ENCODE measurements at places on chromosomes 3 and 15.

DNA sequence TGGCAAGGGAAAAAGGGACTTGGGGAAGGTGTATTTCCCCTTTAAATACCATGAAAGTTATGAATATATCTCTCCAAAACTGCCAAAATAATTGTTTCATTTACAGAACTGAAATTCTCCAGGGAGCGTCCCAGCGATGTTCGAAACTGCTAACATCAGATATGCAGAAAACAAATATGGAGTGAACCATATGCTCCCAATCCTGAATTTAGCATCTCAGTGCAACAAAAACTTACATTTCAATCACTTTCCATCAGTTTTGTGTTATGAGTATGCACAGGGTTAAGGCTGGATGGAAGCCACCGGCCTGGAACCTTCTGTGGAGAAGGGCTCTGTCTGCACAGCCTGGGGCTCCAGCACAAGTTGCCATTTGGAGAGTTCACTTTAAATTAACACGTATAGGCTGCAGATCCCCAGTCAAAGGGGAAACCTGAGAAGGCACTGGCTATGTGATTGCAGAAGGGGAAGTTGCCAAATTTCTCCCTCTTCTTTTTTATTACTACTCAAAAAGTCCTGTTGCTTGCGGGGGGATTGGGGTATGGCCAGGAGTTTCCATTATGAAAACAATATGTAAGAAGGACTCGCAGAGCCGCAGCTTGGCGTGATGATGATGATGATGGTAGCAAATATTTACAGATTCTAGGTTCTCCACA, 56.9 kb upstream of the FOXP1 start:
- DNase-seq: peak; percentile 24

- no peak for DNase-seq
Measured at GRCh38 chr3:193797566-193797965, 204.6 kb downstream of the OPA1 start.

- DNase-seq: no peak
Measured at GRCh38 chr3:152615681-152616080, 219.2 kb upstream of the P2RY1 start.

GRCh38 chr3:47265008-47265407, 17.6 kb downstream of the KIF9 start:
- DNase-seq: no peak

- no peak for DNase-seq
Measured at GRCh38 chr3:67509471-67510075, 144.8 kb downstream of the SUCLG2 start.

DNA sequence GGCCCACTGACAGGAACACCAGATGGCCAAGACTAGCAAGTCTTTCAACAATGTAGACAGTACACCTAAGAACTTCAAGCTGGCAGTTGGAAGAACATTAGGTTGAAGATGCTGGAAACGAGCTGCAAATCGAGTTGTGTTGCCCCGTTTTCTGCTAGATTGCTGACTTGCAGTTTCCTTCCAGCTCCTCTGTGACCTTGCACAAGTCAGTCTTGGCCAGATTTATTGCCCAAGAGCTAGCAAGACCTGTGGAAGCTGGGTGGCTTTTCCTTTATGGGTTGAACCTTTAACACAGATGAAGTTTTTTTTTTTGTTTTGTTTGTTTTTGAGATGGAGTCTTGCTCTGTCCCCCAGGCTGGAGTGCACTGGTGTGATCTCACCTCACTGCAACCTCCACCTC, 2.9 kb upstream of the RBM6 start:
- peak; percentile 37 for DNase-seq

DNA sequence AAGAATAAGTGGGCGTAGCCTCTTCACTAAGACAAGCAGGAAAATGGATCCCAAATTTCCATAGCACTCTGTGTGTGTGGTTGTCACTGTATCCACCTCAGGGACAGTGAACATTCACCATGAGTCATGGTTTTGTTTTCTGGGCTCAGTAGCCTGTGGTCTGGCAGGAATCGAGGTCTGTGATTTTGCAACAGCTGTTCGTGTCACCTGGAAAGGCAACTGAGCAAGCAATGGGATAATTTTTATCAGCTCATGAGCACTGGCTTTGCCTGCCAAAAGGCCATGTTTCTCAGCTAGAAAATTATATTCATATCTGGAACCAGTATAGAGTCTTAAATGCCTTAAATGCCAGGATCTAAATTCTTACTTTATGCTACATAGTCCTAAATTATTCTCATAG, 60.9 kb downstream of the STRIT1 start:
- no peak for DNase-seq

DNA sequence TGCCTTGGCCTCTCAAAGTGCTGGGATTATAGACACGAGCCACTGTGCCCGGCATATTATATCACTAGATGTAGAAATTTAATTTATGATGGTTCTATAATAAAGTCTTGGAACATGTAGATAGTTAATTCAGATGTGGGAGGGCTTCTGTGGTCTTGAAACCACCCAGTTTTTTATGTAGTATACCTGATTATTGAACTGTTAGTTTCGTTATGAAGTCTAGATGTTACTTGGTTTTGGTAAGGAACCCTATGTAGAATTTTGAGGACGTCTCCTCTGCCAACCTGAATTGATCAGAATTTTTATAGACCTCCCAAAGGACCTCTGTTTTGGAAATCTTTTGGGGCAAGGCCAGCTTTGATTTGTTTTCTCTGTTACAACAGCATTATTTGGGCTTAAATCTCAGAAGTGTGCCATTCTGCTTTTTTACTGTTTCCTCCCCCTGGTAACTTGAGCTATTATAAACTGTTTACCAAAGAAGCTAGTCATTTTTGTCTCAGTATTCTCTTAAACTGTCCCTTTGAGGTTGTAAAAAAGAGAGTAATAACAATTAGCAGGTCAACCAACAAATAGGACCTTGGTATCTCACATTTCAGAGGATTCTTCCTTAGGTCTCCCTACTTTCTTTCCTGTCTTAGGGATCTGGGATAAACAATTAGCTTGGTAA, 20.8 kb downstream of the AKAP13 start:
- no peak for DNase-seq

DNA sequence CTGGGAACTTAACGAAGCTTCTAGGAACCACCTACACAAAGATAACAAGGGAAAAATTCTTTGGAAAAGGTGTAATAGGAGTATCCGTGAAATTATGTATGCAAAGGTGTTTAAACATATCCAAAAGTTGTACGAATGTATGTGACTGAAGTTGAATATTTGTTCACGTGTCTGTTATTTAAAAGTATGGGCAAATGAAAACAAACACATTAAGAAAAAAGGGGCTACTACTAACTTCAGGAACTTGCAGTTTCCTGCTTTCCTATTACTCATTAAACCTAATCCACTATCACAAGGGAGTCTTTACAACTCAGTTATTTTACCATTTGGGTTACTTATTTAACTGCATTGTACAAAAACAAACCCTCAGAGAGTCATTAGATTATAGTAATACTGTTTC, 33.9 kb upstream of the GRAMD1C start:
- DNase-seq: no peak

DNA sequence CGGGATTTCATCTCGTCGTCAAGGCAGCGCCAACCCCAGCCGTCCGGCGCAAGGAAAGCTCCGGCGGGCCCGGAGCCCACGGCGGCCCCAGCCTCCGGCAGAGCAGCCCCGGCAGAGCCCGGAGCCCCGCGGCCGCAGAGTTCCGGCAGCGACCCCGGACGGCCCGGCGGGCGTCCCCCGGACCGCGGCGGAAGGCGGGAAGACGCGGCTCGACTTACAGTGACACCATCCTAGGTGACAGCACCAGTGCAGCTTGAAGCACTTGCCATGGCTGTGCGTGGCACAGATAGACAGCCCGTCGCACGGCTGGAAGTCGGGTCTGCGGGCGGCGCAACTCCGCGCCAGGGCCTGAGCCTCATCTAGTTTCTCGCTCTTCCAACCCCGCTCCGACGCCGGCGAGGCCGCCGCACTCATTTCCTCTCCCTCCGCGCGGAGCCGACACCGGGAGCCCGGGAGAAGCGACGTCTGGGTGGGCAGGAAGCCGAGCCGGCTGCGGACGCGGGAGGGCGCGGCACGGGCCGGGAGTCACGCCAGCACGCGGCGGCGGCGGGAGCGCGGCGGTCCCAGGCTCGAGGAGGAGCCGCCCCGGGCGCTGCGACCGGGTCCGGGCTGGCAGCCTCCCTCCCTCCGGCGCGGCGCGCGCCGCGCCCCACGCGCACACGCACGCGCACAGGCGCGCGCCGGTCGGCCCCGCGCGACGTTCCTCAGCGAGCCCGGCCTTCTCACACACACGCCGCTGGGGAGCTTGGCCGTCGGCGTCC, at the start of gene C3orf70:
C3orf70 (minus strand) TSS at position 651 of the 761 bp plus-strand sequence; CDS start at position 414, 237 bp downstream.
- DNase-seq: peak; percentile 55
